SJCRH30 (cell line): ENCODE measurements at places on chromosomes 7 and 10.
A peak's percentile ranks its signal among the peaks of the same experiment; 100 is the strongest.

- no peak for DNase-seq
- H3K27ac ChIP-seq = no peak overlapping the region
Measured at GRCh38 chr10:6379015-6379776, 176.5 kb downstream of the PFKFB3 start.

- DNase-seq = peak; percentile 43
- peaks cover 7% of the 10 kb centered on the region; the same call in 1 of the 2 replicates for H3K4me1 ChIP-seq
- no peaks in the 10 kb centered on the region for H3K36me3 ChIP-seq
- H3K4me3 ChIP-seq = no peak overlapping the region
- H3K27ac ChIP-seq = no peak overlapping the region
Measured at GRCh38 chr7:131249003-131249402, 78.7 kb upstream of the MKLN1 start.

- H3K27me3 ChIP-seq = no peaks in the 10 kb centered on the region
- no peaks in the 10 kb centered on the region for H3K36me3 ChIP-seq
- no peak for DNase-seq
- H3K4me1 ChIP-seq = no peaks in the 10 kb centered on the region
- no peak overlapping the region for H3K27ac ChIP-seq
Measured at GRCh38 chr7:27277628-27278027, 35.0 kb downstream of the EVX1 start.

DNA sequence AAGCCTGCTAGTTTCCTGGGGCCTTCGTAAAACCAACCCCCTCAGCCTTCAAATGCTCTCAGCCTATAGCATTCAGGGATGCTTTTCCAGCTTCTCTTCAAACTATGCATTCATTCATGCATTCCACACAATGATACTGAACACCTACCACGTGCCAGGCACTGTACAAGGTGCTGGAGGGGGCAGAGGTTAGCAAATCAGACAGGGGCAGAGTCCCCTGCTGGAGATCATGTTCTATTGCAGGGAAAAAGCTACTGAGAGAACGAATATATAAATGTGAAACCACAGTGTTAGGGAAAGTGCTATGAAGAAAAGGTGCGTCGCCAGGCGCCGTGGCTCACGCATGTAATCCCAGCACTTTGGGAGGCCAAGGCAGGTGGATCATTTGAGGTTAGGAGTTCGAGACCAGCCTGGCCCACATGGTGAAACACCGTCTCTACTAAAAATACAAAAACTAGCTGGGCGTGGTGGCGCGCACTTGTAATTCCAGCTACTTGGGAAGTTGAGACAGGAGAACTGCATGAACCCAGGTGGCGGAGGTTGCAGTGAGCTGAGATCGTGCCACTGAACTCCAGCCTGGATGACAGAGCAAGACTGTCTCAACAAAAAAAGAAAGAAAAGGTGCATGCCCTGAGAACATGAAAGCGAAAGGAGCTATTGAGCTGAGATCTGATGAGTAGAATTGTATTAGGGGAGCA lies 64.6 kb upstream of the CALN1 start:
- H3K27me3 ChIP-seq = no peaks in the 10 kb centered on the region
- DNase-seq = no peak
- H3K27ac ChIP-seq = no peak overlapping the region

- H3K4me3 ChIP-seq = no peak overlapping the region
- no peak overlapping the region for H3K27ac ChIP-seq
- peak; percentile 87 for DNase-seq
- H3K27me3 ChIP-seq = no peaks in the 10 kb centered on the region
- H3K36me3 ChIP-seq = no peaks in the 10 kb centered on the region
- no peaks in the 10 kb centered on the region for H3K4me1 ChIP-seq
Measured at GRCh38 chr10:92387289-92387940, 96.4 kb downstream of the MARCHF5 start.

- DNase-seq = no peak
- no peaks in the 10 kb centered on the region for H3K36me3 ChIP-seq
- no peaks in the 10 kb centered on the region for H3K27me3 ChIP-seq
- no peak overlapping the region for H3K4me3 ChIP-seq
Measured at GRCh38 chr7:65354263-65354662, 19.4 kb upstream of the ZNF92 start.

DNA sequence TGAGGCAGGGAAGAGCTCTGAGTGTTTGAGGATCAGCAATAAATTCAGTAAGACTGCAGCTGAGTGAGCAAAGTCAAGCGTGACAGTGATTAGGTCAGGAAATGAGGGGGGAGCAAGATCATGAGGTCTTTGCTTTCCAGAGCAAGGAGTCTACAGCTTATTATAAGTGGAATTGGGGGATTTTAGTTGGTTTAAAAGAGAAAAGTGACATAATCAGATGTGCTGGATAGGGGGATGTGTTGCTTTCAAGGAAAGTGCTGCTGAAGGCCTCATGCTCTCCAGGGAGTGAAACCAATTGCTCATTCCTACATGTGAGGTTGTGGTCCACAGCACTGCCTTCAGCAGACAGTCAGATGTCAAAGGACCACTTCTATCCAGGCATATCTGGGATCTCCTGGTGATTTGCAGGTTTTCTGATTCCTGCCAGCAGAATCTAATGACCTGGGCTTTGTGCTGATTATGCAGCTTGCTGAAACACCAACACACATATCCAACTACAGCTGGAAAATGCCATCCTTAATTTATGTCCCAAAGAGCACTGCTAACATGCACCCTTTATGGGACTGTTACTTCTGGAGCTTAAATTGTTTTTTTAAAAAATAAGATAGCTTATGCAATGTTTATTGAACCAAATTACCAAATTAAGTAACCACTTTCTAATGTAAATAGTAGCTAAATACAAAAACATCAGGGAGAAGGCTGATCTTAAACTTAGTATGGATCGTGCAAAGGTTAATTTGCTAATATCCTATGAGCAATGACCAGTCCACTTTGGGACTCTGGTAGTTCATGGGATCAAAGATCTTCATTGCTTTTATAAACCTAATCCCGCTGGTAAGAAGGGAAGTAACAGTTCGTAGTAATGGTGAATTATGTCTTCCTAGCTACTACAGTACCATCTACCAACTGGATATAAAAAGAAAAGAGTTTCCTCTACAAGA lies 607.6 kb downstream of the KCNMA1 start:
- H3K4me3 ChIP-seq = no peak overlapping the region
- no peaks in the 10 kb centered on the region for H3K36me3 ChIP-seq
- H3K27me3 ChIP-seq = no peaks in the 10 kb centered on the region
- no peaks in the 10 kb centered on the region for H3K4me1 ChIP-seq
- DNase-seq = no peak

DNA sequence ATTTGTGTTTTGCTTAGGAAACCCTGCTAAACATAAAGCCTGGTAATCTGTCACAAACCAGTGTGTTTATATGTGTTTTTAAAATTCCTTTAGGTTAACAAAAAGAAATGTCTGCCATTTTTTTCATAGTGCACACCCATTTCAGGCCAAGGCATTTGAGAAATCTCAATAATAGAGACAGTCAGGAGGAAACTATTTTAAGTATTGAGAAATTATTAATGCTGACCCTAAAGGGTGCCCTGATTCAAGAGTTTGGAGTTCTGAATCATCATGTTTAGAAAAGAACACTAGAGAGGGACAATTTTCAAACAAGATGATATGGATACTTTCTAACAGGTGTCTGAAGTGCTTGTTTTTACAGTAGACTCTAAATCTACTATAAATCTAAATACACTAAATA lies 28.7 kb downstream of the MALRD1 start:
- H3K36me3 ChIP-seq = no peaks in the 10 kb centered on the region
- no peak overlapping the region for H3K4me3 ChIP-seq
- DNase-seq = no peak
- H3K4me1 ChIP-seq = no peaks in the 10 kb centered on the region

DNA sequence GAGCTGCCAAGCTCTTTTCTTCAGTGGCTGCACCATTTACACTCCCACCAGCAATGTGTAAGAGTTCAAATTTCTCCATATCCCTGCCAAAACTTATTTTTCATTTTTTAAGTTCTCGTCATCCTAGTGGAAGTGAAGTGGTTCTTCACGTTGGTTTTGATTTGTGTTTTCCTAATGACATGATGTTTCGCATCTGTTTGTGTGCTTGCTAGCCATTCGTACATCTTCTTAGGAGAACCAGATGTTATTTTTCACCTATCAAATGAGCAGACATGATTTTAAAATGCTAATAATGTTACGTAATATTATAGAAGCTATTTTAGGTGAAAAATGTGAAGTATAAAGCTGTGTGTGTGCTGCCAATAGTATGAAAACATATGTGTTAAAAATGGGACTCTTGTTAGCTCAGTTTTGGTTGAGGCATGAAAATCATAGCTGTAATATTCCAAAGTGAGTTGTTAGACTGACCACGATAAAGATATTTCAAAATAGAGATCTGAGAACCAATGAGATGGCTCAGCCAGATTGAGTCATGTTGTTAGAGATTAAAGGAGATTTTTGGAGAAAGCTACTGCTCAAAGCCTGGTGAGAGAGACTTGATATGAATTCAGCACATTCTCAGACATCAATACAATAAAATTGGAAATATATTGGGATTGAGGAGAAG lies 25.9 kb upstream of the GALNT11 start:
- DNase-seq = no peak
- no peak overlapping the region for H3K27ac ChIP-seq
- H3K36me3 ChIP-seq = no peaks in the 10 kb centered on the region
- no peak overlapping the region for H3K4me3 ChIP-seq

GRCh38 chr10:71600849-71601248 lies 118.7 kb downstream of the C10orf105 start:
- peaks cover 31% of the 10 kb centered on the region for H3K4me1 ChIP-seq
- no peak for DNase-seq
- no peak overlapping the region for H3K27ac ChIP-seq
- no peak overlapping the region for H3K4me3 ChIP-seq
- no peaks in the 10 kb centered on the region for H3K36me3 ChIP-seq
- H3K27me3 ChIP-seq = no peaks in the 10 kb centered on the region
